CD4-positive, alpha-beta T cell treated with Interleukin-15 for 1 hour (primary cell): ENCODE measurements at places on chromosomes 16 and 17.

DNA sequence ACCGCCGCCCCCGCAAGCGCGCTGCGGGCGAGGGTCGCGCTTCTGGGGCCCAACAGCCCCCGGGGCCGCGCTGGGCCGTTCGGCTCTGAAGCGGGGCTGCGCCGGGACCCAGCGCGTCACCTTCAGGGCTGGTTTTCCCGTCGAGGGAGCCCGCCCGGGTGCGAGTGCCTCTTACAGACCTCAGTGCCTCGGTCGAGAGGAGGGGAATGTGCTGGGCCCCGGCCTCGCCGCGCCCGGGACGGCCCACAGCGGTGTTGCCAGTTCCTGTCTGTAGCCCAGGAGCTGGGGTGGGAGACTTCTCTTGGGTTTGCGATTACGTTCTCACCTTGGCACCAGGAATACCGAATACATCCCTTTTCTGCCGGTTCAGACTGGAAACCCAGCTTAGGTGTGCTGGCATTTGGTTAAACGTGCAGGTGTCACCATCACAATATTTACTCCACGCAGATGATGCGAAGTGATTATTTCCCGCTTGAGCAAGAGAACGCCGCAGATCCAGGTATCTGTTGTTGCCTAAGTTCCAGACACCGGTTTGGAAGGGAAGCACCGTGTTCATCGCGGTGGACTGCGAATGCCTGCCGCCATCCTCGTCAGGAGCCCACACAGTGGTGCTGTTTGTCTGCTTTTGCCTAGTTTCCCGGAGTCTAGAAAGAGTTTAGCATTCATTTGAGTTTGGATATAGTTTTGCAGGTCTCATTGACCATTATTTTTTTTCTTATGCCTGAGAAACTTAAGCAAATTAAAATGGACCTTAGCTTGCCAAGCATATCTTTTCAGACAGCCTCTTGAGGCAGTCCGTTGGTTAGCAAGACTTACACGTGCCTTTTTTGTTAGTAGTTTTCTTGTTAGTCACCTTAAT lies 914 bp downstream of the MAP1LC3B start:
- peak; percentile 29 for DNase-seq

- peak; percentile 49 for DNase-seq
These were observed 31.1 kb upstream of the SLC47A1 start for GRCh38 chr17:19502517-19502916.

- DNase-seq = peak; percentile 76
These were observed 354.1 kb downstream of the SEC14L1 start for GRCh38 chr17:77494664-77495435.

- DNase-seq = no peak
These were observed 170.8 kb upstream of the FAM20A start for GRCh38 chr17:68771867-68772515.
